Brain (organoid and tissue), 16 donors: ENCODE measurements at places on chromosomes 6 and 20. TPM values are rescaled to one million over a fixed set of nuclear protein-coding genes. Genes with fewer than 3 reads are reported as not detected.

DNA sequence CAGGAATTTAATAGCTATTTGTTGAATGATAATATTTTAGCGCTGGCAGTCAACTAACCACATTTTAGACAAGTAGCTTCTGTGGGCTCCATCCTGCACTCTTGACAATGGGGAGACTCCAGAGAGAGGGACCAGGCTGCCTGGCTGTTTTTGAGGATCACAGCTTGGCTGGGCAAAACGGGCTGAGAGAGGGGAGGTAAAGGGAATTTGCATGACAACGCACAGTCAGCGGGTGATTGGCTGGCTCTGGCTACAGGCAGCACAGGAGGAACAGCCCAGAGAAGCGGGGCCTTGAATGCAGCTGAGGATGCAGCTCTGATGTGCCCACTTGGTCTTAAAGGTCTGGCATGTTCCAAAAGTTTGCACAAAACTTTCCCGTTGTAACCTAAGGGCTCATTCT is 41.2 kb downstream of the LRFN2 start:
- peak; percentile 58 for DNase-seq

GRCh38 chr6:138405816-138406413 is 1.9 kb downstream of the HEBP2 start:
- DNase-seq = no peak

DNA sequence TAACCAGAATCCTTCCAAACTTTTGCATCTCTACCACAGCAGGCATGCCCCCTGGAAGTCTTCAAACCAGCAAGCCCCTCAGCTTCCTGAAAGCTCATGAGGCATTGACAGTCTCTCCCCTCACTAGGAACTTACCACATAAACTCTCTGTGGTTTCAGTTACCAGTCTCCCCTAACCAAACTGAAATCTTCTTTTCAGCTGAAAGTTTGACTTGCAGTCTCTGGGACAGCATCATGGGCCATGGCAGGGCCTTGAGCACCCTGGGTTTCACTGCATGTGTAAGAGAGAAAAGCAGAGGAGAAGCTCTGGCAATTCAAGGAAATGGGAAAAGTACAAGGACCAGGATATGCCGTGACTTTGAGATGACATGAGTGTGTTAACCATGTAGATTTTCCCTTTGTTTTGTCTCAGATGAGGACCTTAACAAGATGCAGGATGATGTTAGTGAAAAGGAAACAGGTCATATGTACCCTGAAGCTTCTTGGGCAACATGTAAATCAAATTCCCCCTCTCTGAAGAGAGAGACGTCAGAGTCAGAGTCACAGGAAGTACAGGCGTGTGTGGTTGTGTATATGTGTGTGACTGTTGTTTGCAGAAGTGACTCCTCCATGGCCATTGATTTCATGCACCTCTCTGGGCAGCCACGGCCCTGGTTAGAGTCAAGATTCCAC is 106.3 kb downstream of the TNFRSF21 start:
- no peak for DNase-seq

DNA sequence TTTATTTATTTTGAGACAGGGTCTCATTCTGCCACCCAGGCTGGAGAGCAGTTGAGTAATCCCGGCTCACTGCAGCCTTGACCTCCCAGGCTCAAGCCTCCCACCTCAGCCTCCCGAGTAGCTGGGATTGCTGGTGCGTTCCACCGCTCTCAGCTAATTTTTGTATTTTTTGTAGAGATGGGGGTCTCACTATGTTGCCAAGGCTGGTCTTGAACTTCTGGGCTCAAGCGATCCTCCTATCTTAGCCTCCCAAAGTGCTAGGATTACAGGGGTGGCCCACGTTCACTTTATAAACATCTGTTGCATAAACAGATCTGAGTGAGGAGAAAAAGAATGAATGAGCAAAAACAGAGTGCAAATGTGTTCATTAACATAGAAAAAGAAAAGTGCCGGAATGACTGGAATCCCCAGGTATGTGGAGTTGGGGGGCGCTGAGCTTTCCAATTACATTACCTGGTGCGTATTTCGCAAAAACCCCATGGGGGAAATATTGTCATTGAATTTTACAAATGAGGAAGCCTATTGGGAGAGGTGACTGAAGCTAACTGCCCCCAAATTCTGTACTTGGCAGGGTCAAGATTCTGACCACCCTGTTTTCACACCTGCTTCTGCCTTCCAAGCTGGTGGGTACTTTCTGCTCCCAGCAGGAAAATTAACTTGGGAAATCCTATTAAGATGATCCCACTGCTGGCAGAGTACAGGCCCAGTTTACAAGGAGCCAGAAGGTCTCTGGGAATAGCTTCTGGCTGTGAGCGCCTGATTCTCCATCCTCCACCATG is 207.7 kb upstream of the JARID2 start:
- DNase-seq = no peak

Gene ETV7
- 1.2 TPM for polyA plus RNA-seq
